ENCODE measurements at places on chromosomes 7 and 10.

- DNase-seq, result no peak
These were observed 293.5 kb upstream of the GALNT17 start for GRCh38 chr7:70838292-70838907.

- DNase-seq, result no peak
These were observed 163.7 kb downstream of the MACC1 start for GRCh38 chr7:20053334-20054104.

DNA sequence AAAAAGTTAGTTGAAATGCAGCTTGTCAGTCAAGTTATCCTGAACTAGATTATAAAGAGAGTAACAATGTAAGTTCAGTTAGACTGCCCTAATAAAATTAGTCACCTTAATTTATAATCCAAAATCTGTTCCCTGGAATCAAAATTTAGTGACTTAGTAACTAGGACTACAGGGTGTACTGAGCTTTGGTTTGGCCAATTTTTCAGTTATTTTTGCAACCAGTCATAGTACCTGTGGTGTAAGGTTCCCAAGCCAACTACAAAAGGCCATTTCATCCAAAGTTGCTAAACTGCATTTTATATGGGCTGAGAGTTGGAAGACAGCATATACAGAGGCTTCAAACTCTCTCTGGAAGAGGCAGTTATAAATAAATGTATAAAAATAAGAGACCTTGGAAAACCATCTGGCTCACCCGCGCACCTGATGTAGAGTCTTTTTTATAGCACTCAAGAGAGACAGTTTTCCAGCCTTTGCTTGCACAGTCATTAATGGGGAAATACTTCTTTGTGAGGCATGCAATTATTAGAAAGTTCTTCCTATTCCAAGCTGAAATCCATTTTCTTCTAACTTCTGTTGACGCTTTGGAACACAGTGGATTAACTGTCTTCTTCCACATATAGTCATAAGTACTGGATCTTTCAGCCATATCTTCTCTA is 59.2 kb downstream of the PUS7 start:
- no peak for DNase-seq

DNA sequence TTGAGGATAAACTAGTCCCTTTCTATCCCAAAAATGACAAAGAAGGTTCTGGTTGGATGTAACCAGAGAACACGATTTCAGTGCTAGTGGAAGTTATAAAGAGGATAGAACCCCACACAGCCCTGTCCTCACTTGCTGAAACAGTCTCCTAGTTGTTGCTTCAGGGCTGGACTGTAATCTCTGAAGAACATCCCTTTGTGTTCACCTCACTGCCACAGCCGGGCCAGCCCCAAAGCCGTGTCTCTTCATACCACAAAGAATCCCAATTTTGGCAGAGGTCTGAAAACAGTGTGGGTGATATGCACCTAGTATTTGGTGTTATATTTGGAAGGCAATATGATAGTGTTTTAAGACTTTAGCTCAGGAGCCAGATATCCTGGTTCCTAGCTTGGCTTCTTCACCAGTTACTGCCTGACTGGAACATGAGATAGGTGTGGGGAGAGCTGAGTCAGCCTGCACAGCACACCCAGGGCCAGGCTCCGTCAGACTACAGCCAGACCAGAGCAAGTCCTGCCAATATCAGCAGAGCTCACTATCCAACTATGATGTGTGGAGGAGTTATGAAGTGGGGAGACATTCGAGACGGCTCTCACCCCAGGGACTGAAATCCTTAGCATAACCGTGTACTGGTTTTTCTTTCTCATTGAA is 21.2 kb downstream of the CYP3A4 start:
- DNase-seq, result peak; percentile 49

GRCh38 chr7:80611779-80612178 is 26.7 kb upstream of the CD36 start:
- peak; percentile 6 for DNase-seq

DNA sequence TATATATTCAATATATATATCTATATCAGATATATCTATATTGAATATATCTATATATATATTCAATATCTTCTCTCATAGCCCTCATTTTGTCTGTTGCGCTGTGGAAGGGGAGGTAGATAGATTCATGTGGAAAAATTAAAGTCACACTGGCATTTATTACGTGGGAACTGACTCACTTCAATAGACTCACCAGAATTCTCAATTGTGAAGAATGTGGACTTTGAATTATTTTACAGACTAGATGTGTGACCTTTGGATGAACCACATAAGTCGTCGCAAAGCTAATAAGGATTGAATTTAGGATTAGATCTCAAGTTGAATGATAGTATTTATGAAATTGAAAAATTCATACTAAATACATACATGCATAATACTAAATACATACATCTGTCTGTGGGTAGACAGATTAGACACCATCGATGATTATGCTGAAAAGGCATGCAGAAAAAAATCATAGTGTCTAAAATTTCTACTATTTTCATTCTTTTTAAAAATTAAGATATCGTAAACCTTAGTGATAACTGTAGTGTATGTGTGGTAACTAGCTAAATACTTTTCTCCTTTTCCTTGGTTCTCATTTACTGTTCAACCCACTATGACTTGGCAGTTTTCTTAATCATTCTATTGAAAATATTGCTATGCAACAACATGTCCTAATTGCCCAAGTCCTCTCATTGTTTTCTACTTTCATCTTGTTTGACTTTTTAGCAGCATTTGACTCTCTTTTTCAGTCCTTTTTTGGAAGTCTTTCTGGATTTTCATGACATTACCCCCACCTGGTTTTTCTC is 61.8 kb upstream of the A1CF start:
- no peak for DNase-seq

GRCh38 chr10:42734536-42734935 is 48.1 kb upstream of the BMS1 start:
- peak; percentile 5 for DNase-seq

DNA sequence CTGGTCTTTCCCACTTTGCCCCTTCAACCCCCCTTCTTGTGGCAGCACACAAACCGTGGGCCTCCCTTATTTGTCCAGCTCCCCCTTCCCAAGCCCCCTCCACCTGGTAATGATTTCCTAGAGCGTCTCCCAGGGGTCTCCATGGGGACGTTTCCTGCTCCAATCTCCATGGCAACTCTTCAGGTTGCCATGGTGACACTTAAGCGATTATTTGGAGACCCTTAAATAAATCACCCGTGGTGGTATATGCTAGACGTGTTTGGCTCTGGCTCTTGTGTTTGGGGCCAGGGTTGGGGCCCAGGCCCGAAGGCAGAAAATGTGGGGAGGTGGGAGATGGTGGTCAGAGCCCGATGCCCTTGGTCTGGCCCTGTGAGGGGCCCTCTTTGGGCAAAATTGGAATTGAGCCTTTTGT is 41.1 kb upstream of the DLG5 start:
- no peak for DNase-seq

DNA sequence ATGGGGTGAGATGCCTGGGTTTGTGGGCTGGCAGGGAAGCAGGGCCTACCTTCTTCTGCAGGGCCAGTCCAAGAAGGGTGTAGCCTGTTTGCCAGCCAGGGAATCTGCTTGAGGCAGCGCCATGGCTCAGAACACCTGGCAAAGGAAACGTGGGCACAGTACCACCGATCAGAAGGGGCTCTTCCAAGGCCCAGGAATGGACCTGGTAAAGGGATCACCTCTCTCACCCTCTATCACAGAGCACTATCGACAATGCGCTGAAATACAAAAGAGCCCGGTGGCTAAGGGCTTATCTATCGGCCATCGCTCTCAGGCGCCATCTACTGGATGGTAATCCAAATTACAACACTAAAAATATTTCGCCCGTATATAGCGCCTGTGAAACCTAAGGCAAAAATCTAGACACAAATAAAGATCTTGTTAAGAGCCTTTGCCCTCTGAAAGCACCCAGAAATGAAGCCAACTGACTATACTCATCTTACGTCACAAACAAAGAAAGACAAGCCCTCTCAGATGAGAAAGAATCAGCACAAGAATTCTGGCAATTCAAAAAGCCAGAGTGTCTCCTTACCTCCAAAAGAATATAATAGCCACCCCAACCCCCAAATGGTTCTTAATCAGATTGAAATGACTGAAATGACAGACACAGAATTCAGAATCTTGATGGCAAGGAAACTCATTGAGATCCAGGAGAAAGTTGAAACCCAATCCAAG is 217.8 kb upstream of the HPS1 start:
- DNase-seq, result peak; percentile 54

DNA sequence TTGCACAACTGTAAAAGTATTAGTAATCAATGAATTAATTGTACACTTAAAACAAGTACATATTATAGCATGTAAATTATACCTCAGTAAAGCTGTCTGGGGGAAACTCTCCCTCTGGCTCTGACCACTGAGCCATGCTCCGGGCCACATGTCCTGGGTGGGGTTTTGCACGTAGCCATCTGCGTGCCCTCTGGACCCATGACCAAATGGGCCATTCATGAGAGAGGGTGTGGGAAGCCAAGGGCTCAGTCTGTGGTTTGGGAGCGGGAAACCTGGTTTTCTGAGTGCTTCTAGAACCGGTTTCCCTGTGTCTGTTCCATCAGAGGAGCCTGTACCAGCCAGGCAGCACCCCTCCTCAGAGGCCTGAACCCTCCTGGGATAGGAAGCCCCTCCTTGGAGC is 143.2 kb downstream of the SH3PXD2A start:
- no peak for DNase-seq

- peak; percentile 78 for DNase-seq
These were observed 22.5 kb downstream of the LRRN3 start for GRCh38 chr7:111113263-111114017.

DNA sequence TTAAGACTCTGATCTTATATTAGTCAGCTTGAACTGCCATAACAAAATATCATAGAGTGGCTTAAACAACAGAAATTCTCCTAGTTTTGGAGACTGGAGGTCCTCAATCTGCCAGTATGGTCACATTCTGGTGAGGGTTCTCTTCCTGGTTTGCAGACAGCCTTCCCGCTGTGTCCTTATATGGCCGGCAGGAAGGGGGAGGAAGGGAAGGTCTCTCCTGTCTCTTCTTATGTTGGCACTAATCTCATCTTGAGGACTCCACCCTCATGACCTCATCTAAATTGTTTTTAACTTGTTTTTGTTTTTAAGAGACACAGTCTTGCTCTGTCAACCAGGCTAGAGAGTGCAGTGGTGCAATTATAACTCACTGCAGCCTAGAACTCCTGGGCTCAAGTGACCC is 53.1 kb downstream of the VPS41 start:
- peak; percentile 9 for DNase-seq

Measured in kidney tubule cell (primary cell).